ENCODE measurements at places on chromosomes 4 and X.

DNA sequence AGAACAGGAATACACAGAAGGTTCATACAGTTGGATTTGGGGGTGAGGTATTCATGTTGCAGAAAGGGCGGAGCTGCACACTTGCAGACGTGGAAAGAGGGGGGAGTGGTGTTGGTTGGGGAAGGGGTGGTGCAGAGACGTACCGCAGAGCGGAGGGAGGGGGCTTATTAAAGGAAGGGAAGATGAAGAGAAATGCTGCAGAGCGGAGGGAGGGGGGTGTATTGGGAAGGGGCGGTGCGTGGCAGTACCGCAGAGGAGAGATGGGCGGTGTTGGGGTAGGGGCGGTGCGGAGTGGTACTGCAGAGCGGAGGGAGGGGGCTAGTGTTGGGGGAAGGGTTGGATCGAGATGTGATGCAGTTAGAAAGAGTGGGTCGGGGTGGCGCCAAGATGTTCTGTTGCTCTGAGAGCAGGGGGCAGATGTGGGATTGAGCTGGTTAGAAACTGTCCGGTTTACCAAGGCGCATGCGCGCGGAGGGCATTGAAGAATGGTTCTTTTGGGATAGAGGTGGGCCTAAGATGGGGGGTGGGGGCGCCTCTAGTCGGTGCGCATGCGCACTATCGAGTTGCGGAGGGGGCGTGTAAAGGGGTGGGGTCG is 900 bp downstream of the TRO start:
- DNase-seq = peak; percentile 27

GRCh38 chr4:143558823-143559756 is 45.6 kb downstream of the SMARCA5 start:
- DNase-seq = peak; percentile 32

GRCh38 chr4:147195386-147195785 is 249.7 kb upstream of the TTC29 start:
- DNase-seq = no peak

DNA sequence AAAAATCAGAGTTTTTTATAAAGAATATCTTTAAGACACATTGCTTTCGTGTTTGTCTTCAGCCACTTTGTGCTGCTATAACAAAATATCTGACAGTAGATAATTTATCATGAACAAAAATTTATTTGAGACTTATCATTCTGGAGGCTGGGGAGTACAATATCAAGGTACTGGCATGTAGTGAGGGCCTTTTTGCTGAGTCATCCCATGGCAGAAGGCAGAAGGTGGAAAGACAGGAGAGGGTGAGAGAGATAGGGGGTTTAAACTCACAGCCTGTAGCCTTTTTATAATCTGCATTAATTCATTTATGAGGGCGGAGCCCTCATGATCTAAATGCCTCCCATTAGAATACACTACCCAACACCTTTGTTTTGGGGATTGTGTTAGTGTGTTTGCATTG is 431.2 kb upstream of the FAM47C start:
- DNase-seq = no peak

- no peak for DNase-seq
Observed at GRCh38 chr4:117893207-117893606, 141.1 kb upstream of the NDST3 start.

- no peak for DNase-seq
Observed at GRCh38 chr4:170391066-170391740, 301.4 kb upstream of the AADAT start.

DNA sequence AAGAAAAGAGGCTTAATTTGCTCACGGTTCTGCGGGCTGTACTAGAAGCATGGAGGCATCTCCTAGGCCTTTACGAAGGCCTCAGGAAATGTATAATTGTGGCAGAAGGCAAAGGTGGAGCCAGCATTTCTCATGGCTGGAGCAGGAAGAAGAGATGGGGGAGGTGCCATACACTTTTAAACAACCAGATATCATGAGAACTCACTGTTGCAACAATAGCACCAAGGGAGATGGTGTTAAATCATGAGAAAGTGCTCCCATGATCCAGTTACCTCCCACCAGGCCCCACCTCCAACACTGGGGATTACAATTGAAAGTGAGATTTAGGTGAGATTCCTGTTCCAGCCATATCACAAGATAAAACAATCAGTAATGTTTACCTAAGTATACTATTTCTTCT is 45.5 kb downstream of the MTHFD2L start:
- DNase-seq = no peak

- DNase-seq = no peak
Observed at GRCh38 chrX:119655125-119655524, 37.8 kb downstream of the SEPTIN6 start.

- no peak for DNase-seq
Observed at GRCh38 chr4:121165206-121165605, 1.1 kb upstream of the TNIP3 start.

- DNase-seq = no peak
Observed at GRCh38 chrX:13419276-13419675, 99.4 kb upstream of the ATXN3L start.

DNA sequence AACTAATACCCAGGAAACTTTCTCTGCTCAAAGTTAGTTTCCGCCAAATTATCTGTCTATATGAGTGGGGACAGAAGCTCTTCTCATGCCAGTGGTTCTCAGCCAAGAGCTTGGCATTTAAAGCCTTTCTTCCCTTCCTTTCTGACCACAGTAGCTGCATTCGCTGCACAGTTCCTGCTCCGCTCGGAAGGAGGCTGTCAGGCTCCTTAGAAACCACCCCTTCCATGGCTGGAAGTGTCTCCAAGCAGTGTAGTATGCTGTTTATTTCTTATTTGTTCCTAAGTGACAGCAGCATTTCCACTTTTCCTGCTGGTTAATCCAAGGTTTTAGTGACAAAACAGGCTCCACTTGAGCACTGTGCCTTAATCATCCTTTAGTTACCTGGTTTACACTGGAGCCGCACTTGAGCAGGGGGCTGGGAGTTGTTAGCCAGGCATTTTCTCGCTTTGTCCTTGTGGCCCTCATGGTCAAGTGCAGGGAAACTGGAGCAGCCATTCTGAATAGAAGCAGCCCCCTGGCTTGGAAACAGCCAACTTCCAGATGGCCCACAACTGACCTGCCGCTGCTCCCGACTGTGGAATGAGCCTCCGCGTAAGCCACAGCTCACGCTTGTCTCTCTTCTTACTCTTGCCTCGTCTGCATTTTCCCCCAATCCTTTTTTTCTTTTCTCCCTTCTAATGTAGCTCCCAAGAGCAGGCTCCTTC is 739.4 kb upstream of the TENM3 start:
- DNase-seq = no peak

DNA sequence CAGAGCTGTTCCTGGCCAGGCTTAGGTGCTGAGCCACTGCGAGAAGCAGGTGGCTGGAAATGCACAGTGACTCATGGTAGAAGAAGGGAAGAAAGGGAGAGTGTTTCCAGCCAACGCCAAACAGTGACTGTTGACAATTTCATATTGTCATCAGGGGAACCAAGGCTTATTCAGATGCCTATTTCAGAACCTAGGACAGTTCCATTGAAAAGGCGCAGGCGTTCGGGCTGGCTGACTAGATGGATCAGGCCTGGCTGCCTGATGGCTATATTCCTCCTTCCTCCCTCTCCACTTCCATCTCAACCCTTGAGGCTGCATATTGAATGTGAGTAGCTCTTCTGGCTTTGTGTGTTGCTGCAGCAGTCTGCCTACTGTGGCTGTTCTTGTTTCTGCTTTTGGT is 73.0 kb upstream of the FRMPD4 start:
- no peak for DNase-seq

DNA sequence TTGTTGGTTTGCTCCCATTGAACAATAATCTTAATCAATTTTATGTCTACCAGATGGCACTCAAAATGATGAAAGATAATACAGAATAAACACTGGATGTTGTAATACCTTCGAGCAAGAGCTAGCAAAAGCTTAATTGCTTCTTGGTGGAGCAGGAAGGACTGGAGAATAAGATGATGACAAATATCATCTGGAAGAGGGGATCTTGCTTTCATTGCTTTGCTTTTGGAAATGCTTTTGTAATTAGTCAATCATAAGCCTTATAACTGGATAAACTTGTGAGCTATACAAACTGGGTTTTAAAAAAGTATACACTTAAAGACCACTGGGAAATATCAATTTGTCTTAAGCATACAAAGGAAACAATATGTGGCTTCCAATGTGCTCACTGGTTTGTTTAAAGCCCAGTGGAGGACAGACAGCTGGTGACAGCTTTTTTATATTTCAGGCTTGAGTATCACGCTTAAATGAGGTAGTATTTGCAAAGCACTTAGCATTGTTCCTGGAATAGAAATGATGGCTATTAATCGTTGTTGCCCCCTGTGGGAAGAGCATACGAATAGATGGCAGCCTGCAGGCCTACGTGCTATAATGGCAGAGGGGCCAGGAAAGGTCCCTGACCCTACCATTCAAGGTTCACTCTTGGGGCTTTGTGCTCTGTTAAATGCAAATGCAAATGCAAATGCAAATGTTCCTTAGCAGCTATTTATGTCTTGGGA is 61.2 kb downstream of the TMEM150C start:
- no peak for DNase-seq

DNA sequence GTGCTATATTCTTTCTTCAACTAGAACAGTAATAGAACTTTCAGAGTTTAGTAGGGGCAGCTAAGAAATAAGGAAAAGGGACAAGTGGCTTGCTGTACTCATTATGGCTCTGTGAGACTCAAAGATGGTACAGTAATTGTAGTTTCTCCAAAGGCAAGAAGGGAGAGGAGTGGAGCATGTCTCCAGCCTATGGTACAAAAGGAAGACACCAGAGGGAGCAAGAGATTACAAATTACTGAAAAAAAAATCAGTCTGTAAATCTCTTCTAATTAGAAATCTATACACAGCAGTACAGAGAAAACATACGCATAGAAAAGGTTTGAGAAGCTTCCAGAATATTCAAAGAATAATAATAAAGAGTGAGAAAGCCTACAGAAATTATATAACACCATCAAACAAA is 61.4 kb downstream of the KLHL4 start:
- no peak for DNase-seq

Data from brain pericyte (primary cell).